ENCODE measurements at places on chromosomes 1 and 21. TPM values are rescaled to one million over a fixed set of nuclear protein-coding genes. Genes with fewer than 3 reads are reported as not detected.

DNA sequence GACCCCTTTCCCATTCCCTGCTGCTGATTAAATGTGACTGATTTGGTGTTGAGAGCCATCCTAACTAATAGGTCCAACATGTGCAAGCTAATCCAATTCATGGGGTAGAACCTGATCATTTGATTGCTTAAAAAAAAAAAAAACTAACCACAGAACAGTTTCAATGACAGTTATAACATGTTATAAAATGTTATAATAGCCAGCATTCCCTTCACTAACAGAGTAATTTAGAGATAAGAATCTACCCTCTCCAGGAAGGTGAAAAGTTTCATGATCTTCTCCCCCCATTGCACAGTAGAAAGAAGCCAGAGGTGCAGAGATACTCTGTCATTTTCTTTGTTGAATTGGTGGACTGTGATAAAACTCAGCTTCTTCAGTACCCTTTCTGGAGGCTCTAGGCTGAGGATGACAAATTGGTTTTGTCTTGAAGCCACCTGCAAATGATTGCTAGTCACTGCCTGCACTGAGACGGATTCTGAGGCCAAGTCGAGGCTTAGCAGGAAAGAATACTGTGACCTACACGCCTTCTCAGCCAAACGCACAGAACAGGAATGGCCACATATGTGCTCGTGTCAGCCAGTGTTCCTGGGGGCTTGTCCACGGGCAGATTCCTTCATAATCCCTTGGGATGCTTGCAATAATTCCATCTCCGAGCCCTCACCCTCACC is 215.7 kb upstream of the IRF2BP2 start:
- no peak for DNase-seq

GRCh38 chr1:207842506-207842905 is 68.4 kb downstream of the CD34 start:
- no peak for DNase-seq

GRCh38 chr21:23471877-23472276 is 2135.4 kb downstream of the MRPL39 start:
- no peak for DNase-seq

- DNase-seq: no peak
These were observed 14.0 kb upstream of the ZNF697 start for GRCh38 chr1:119662034-119662437.

- DNase-seq: no peak
These were observed 856 bp downstream of the LHX9 start for GRCh38 chr1:197917805-197918651.

LRRIQ3 gene
- 1.0 TPM for total RNA-seq

IFNGR2 gene
- total RNA-seq: 35.7 TPM

GBP7 gene
- not detected for total RNA-seq
